ENCODE measurements at places on chromosomes 4 and X.

DNA sequence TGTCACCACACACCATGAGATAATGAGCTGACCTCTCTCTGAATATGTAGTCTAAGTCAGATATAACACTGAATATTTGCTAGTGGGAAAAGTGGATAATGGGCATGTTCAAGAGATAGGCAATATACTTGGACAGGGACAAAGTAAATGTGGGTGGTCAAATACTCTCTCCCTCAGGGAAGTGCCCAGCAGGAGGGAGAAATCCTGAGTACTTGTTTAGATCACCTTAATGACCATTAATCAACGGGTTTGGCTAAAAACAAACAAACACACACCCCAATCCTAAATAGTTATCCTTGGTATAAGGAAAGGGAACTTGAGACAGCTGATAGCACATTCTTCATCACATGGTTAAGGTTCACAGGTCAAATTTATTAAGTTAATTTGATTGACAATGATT, 933.5 kb downstream of the C4orf33 start:
- no peak for DNase-seq

GRCh38 chrX:148193759-148194158, 212.6 kb downstream of the FMR1NB start:
- no peak for DNase-seq

DNA sequence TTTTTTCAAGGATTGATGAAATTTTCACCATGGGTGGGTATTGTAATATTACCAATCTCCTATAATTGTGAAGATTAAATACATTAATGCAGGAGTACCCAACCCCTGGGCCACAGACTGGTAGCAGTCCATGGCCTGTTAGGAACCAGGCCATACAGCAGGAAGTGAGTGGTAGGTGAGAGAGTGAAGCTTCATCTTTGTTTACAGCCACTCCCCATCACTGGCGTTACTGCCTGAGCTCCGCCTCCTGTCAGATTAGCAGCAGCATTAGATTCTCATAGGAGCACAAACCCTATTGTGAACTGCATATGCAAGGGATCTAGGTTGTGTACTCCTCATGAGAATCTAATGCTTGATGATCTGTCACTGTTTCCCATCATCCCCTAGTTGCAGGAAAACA, 15.1 kb downstream of the RAPGEF2 start:
- no peak for DNase-seq

GRCh38 chrX:23819385-23820234, 36.6 kb downstream of the SAT1 start:
- DNase-seq, result no peak

DNA sequence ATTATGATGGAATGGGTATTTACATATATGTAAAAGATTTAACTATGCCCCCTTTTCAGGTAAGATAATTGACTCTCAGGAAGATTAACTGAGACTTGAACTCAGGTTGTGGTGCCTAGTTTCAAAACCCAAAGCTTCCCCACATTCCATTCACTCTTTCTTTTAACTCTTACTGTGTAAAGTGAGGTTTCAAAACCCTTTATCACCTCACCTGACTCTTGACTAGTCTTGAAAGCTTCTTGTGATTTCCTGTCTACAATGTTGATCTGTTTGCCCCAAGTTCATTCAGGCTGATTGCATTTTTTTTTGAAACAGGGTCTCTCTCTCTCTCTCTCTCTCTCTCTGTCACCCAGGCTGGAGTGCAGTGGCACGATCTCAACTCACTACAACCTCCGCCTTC, 40.5 kb upstream of the RAPGEF2 start:
- no peak for DNase-seq

DNA sequence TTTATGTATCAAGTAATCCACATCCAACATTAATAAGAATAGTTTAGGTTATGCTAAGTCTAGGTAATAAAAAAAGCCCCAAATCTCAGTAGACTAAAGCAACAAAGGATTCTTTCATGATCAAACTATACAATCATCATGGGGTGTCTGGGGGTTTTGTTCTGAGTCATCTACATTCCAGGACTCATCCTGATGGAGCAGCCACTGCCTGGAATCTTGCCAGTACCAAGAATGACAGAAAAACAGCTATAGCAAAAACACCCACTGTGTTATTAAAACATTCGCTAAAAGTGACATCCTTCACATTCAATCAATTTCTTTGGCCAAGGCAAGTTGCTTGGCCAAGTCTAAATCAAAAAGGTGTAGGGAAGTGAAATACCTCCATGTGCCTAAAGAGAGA, 3.9 kb upstream of the ARHGEF38 start:
- no peak for DNase-seq
